ENCODE measurements at places on chromosomes 13 and 19. TPM values are rescaled to one million over a fixed set of nuclear protein-coding genes. Genes with fewer than 3 reads are reported as not detected.
A peak's percentile ranks its signal among the peaks of the same experiment; 100 is the strongest.

GRCh38 chr13:66200555-66200954 lies 1029.6 kb downstream of the PCDH9 start:
- no peak for DNase-seq
- no peak overlapping the region for H3K4me3 ChIP-seq
- H3K4me1 ChIP-seq: no peaks in the 10 kb centered on the region
- no peaks in the 10 kb centered on the region for H3K27me3 ChIP-seq
- H3K36me3 ChIP-seq: no peaks in the 10 kb centered on the region

- no peak for DNase-seq
- H3K4me1 ChIP-seq: peaks cover 7% of the 10 kb centered on the region
These were observed 92.6 kb upstream of the TM9SF2 start for GRCh38 chr13:99408703-99409000.

GARIN5B gene
- total RNA-seq: not detected

- no peak overlapping the region for H3K27ac ChIP-seq
- peaks cover 19% of the 10 kb centered on the region for H3K27me3 ChIP-seq
- no peaks in the 10 kb centered on the region for H3K4me1 ChIP-seq
- H3K4me3 ChIP-seq: no peak overlapping the region
These were observed 26.9 kb upstream of the IGFL4 start for GRCh38 chr19:46067691-46068090.

DNA sequence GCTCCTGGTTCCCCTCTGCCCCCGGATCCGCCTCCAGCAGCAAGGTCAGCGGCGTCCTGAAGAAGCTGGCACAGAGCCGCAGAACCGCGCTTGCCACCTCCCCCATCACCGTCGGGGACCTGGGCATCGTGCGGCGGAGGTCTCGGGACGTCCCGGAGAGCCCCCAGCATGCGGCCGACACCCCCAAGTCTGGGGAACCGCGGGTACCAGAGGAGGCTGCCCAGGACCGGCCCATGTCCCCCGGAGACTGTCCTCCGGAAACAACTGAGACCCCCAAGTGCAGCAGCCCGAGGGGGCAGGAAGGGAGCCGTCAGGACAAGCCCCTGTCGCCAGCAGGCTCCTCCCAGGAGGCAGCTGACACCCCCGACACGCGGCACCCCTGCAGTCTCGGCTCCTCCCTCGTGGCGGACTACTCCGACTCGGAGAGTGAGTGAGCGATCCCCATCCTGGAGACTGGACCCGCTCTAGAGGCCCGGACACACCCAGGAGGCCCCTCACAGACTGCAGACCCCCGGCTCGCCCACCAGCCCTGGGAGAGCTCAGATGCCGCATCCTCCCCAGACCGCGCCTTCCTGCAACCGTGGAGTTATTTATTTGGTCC lies 1.6 kb upstream of the MRI1 start:
- peaks cover 6% of the 10 kb centered on the region for H3K4me1 ChIP-seq
- peak overlapping the region; percentile 82 for H3K4me3 ChIP-seq
- peaks cover 10% of the 10 kb centered on the region for H3K36me3 ChIP-seq
- DNase-seq: no peak
- H3K27me3 ChIP-seq: no peaks in the 10 kb centered on the region
- no peak overlapping the region for H3K27ac ChIP-seq

OR7D4 gene
- not detected for total RNA-seq

- H3K27me3 ChIP-seq: peaks cover 66% of the 10 kb centered on the region
- H3K4me1 ChIP-seq: no peaks in the 10 kb centered on the region
- H3K27ac ChIP-seq: no peak overlapping the region
- DNase-seq: no peak
These were observed 61.1 kb downstream of the GSX1 start for GRCh38 chr13:27853335-27853734.

GRCh38 chr13:85799097-85799582 lies at the start of gene SLITRK6:
Gene SLITRK6, minus strand, starts transcription at chr13:85799419. Its CDS starts 2,911 bp downstream, at chr13:85796508.
- no peak for DNase-seq
- peaks cover 15% of the 10 kb centered on the region for H3K4me1 ChIP-seq
- peak within 1 kb of the TSS; percentile 85 for H3K4me3 ChIP-seq
- H3K27me3 ChIP-seq: no peaks in the 10 kb centered on the region
- H3K36me3 ChIP-seq: peaks cover 5% of the 10 kb centered on the region

- H3K36me3 ChIP-seq: peaks cover 16% of the 10 kb centered on the region
- no peak overlapping the region for H3K27ac ChIP-seq
- no peak for DNase-seq
- no peaks in the 10 kb centered on the region for H3K27me3 ChIP-seq
- peaks cover 27% of the 10 kb centered on the region for H3K4me1 ChIP-seq
- no peak overlapping the region for H3K4me3 ChIP-seq
These were observed 6.5 kb downstream of the SPART start for GRCh38 chr13:36339600-36340155.

- H3K4me1 ChIP-seq: peaks cover 7% of the 10 kb centered on the region
- no peak for DNase-seq
- no peak overlapping the region for H3K4me3 ChIP-seq
These were observed 96.2 kb downstream of the CYSLTR2 start for GRCh38 chr13:48749699-48750473.

Data from type B pancreatic cell (in vitro differentiated cells).